ENCODE measurements at places on chromosomes 5 and 9.

GRCh38 chr9:127923771-127924170 is 6.8 kb downstream of the PIP5KL1 start:
- no peaks in the 10 kb centered on the region for H3K36me3 ChIP-seq
- peaks cover 4% of the 10 kb centered on the region for H3K27me3 ChIP-seq
- no peak overlapping the region for H3K27ac ChIP-seq

GRCh38 chr5:136058039-136058971 is 29.5 kb downstream of the TGFBI start:
- H3K27ac ChIP-seq = no peak overlapping the region
- no peaks in the 10 kb centered on the region for H3K36me3 ChIP-seq
- no peaks in the 10 kb centered on the region for H3K27me3 ChIP-seq
- no peak overlapping the region for H3K4me3 ChIP-seq
- no peaks in the 10 kb centered on the region for H3K4me1 ChIP-seq
- DNase-seq = no peak

GRCh38 chr9:34430843-34431437 is 27.4 kb downstream of the FAM219A start:
- peak; percentile 47 for DNase-seq
- H3K27ac ChIP-seq = no peak overlapping the region
- no peaks in the 10 kb centered on the region for H3K27me3 ChIP-seq
- H3K36me3 ChIP-seq = no peaks in the 10 kb centered on the region
- no peak overlapping the region for H3K4me3 ChIP-seq

DNA sequence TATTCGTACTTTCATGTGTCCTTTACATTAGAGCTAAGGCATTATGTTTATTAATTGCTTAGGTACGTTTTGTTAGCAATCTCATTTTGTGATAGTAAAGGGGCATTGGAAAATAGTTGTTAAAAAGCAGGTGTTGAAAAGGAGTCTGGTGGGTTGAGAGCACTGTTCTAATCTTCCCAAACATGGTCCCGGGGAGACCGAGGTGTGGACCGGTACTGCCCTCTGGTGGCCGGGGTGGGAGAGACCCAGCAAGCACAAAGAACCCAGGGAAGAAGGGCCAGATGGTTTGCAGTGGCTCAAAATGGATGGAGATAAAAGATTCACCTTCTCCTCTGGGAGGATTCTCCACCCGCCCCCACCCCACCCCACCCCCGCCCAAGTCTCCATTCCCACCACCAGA is 26.1 kb downstream of the IDNK start:
- H3K27me3 ChIP-seq = no peaks in the 10 kb centered on the region
- no peaks in the 10 kb centered on the region for H3K4me1 ChIP-seq
- peak; percentile 69 for DNase-seq
- peaks cover 27% of the 10 kb centered on the region for H3K36me3 ChIP-seq

GRCh38 chr9:16030528-16031185 is 477.8 kb downstream of the CCDC171 start:
- DNase-seq = no peak
- H3K27ac ChIP-seq = no peak overlapping the region
- H3K4me3 ChIP-seq = no peak overlapping the region
- no peaks in the 10 kb centered on the region for H3K27me3 ChIP-seq
- H3K4me1 ChIP-seq = no peaks in the 10 kb centered on the region
- H3K36me3 ChIP-seq = no peaks in the 10 kb centered on the region

- peak overlapping the region; percentile 92 for H3K27ac ChIP-seq
- no peaks in the 10 kb centered on the region for H3K27me3 ChIP-seq
- DNase-seq = peak; percentile 16
- no peaks in the 10 kb centered on the region for H3K36me3 ChIP-seq
- H3K4me1 ChIP-seq = peaks cover 27% of the 10 kb centered on the region
Measured at GRCh38 chr5:100905259-100905914, 2.3 kb upstream of the ST8SIA4 start.

GRCh38 chr5:39424736-39425637 is at the start of gene DAB2:
Gene DAB2 (minus strand): TSS chr5:39424980. CDS start chr5:39394320, 30,660 bp downstream.
- H3K4me3 ChIP-seq = peak within 1 kb of the TSS; percentile 7
- H3K4me1 ChIP-seq = peaks cover 15% of the 10 kb centered on the region
- H3K27ac ChIP-seq = no peak within 1 kb of the TSS
- DNase-seq = no peak
- peaks cover 31% of the 10 kb centered on the region for H3K27me3 ChIP-seq

GRCh38 chr9:125820100-125820804 is 73.1 kb downstream of the PBX3 start:
- no peak overlapping the region for H3K4me3 ChIP-seq
- no peak for DNase-seq
- H3K27me3 ChIP-seq = no peaks in the 10 kb centered on the region
- no peak overlapping the region for H3K27ac ChIP-seq
- H3K4me1 ChIP-seq = peaks cover 13% of the 10 kb centered on the region
- H3K36me3 ChIP-seq = no peaks in the 10 kb centered on the region

DNA sequence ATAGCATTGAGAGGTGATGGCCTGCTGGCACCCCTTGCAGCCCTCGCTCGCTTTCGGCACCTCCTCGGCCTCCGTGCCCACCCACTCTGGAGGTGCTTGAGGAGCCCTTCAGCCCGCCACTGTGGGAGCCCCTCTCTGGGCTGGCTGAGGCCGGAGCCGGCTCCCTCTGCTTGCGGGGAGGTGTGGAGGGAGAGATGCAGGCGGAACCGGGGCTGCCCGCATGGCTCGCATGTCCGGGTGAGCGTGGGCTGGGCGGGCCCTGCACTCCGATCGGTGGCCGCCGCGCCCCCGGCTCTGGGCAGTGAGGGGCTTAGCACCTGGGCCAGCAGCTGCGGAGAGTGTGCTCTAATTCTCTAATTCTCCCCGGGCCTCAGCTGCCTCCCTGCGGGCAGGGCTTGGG is 101.1 kb downstream of the KIF4B start:
- no peak for DNase-seq
- H3K27ac ChIP-seq = no peak overlapping the region
- no peak overlapping the region for H3K4me3 ChIP-seq
- H3K27me3 ChIP-seq = no peaks in the 10 kb centered on the region

DNA sequence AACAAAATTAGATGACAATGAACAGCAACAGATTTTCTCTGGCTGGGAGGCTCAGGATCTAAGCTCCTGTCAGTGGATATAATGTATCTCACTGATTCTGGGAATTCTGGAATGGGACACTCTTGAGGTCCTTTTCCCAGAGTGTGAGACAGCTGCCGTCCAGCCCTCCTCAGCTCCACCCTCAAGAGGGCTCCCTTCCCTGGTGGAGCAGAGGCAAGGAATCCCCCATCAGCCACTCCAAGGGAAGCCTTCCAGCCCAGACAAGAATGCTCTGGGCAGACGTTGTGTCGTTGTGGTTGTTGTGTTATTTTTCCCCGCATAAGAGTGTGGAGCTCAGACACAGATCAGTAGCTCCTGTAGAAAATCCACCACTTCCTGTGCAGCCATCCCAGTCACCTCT is 47.7 kb upstream of the ATP10B start:
- H3K27me3 ChIP-seq = peaks cover 7% of the 10 kb centered on the region
- H3K27ac ChIP-seq = no peak overlapping the region
- no peak overlapping the region for H3K4me3 ChIP-seq
- no peaks in the 10 kb centered on the region for H3K4me1 ChIP-seq
- no peaks in the 10 kb centered on the region for H3K36me3 ChIP-seq

DNA sequence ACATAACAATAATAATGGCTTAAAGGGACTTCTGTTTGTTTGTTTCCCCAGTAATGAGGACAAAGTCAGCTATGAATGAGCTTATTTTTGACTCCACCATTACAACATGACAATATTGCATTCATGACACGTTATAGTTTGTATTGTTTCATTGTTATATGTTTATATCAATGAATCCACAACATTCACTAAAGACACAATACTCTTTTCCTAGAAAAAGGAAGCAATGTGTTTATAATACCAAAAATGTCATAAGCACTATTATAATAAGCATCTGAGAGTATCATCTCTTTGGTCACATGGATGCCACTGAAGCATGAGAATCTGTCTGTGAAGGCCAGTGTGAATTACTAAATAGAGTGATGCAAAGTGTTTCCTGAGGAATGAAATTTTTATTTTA is 1026.9 kb upstream of the C9orf72 start:
- H3K27ac ChIP-seq = no peak overlapping the region
- no peak for DNase-seq
- no peaks in the 10 kb centered on the region for H3K4me1 ChIP-seq
- no peaks in the 10 kb centered on the region for H3K27me3 ChIP-seq
- no peaks in the 10 kb centered on the region for H3K36me3 ChIP-seq

DNA sequence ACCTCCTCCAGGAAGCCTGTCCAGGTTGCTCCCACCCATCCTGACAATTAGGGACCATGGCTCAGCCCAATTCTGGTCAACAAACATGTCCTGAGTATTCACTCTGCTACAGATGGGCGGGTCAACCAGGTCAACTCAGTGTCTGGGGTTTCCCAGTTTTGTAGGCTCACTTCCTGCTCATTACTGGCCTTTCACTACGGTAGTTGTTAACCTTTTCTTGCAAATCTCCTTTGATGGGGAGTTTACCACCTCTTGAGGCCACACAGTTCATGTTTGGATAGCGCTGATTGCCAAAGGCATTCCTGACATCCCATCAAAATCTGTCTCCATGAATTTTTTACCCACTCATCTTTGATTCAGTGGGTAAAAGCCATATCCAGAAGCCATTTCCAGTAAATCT is 13.8 kb downstream of the TMEM8B start:
- H3K27ac ChIP-seq = no peak overlapping the region
- H3K27me3 ChIP-seq = no peaks in the 10 kb centered on the region
- DNase-seq = no peak
- H3K36me3 ChIP-seq = no peaks in the 10 kb centered on the region
- H3K4me3 ChIP-seq = no peak overlapping the region

DNA sequence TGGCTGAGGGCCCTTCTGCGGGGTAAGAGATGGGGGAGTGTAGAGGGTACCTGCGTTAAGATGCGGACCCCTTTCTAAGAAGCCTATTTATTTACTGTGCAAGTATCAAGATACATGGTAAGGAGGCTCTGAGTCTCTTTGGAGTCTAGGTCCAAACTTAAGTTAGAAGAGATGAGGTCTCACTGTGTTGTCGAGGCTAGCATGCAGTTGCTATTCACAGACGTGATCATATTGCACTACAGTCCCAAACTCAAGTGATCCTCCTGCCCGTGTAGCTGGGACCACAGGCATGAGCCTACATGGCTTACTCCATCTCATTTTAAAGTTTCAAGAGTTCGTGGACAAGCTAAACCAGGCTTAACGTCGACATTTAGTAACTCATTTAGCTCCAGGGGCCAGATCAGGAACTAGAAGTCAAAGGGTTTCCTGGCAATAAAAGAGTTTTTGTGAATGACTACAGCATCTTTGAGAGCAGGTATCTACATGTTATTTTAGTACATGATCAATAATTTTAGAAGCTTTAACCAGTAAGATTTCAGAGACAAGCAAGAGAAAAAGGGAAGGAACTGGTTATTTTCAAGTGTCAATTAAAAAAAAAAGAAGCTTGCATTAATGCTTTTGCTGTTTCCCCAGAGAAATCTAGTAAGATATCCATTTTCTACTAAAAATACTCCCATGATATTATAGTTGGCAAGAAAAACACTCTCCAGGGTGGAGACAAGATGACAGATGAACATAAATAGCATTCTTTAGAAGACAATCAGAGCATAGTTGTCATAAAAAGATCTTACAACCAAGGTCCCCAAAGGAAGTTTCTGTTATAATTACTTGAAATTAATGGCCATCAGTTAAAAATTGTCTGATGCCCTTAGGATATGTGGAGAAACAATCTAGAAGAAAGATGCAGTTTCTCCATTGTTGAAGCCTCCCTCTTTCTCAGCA is 141.3 kb downstream of the SCAMP1 start:
- no peak overlapping the region for H3K27ac ChIP-seq
- no peaks in the 10 kb centered on the region for H3K4me1 ChIP-seq
- H3K36me3 ChIP-seq = no peaks in the 10 kb centered on the region
- DNase-seq = no peak

DNA sequence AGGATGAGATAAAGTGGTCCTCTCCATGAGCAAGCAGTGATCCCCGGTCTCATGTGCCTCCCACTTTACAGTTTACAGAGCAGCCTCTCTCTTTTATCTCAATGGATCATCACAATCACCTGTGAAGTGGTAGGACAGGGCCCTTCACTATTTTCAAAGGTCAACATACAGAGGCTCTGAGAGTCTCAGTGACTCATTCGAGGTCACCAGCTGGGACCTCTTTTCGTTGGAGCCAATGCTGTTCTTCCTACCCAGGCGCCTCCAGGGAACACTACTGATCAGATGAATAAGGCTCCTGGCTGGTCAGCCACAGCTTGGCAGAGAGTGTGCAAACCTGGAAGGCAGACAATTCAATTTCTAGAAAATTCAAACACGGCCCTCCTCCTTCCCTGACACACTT is 16.6 kb downstream of the GGTA1 start:
- no peaks in the 10 kb centered on the region for H3K36me3 ChIP-seq
- no peak overlapping the region for H3K27ac ChIP-seq
- no peak for DNase-seq
- H3K4me3 ChIP-seq = no peak overlapping the region
- no peaks in the 10 kb centered on the region for H3K4me1 ChIP-seq
- no peaks in the 10 kb centered on the region for H3K27me3 ChIP-seq

Measured in CD4-positive, CD25-positive, alpha-beta regulatory T cell (primary cell).